ENCODE measurements at places on chromosomes 2 and 18.
A peak's percentile ranks its signal among the peaks of the same experiment; 100 is the strongest.

DNA sequence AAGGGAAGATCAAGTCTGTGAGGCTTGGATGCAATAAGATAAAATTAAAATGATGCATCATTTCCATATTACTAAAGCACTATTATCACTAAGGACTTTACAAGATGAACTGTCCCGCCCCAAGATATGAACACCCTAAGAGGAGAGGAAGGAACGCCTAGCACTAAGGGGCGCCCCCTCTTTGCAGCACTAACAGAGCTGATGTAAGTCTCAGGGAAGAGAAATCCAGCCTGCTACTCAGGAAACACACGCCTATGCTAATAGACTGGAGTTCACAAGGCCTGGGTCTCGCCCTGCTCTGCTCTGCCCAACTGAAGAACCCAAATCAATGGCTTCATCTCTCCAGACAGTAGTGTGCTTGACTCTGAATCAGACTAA lies 6.1 kb downstream of the INO80C start:
- no peak for DNase-seq

- no peak for DNase-seq
Observed at GRCh38 chr2:152376968-152377367, 42.0 kb downstream of the FMNL2 start.

- DNase-seq = no peak
Observed at GRCh38 chr2:113072584-113072983, 4.8 kb downstream of the IL1F10 start.

- peak; percentile 26 for DNase-seq
Observed at GRCh38 chr2:60549238-60549927, 4.1 kb downstream of the BCL11A start.

DNA sequence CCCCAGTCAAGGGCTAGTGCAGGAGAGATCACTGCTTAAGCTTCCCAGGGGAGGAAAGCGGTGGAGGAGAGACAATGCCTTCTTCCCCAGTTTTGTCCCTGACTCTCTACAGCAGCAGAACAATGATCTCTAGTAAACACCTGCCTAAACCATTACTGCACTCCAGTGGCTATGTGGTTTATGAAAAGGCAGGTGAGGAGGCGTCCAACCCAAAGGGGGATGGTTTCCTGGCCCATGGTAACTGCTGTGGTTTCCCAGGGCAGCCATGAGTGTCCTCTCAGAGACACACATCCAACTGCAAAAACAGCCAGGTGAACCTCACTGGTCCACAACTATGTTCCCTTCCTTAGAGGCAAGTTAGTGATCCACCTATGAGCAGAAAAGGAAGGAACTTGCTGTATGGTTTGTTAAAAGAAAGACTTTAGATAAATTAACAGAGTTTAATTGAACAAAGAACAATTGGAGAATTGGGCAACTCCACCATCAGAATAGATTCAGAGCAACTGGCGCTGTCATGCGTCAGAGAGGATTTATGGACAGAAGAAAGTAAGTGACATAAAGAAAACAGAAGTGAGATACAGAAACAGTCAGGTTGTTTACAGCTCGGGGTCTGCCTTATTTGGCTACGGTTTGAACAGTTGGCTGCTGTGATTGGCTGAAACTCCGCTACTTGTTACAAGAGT lies 4.8 kb upstream of the TTC39C start:
- DNase-seq = no peak

- no peak for DNase-seq
Observed at GRCh38 chr18:38961880-38962279, 1396.3 kb upstream of the CELF4 start.

DNA sequence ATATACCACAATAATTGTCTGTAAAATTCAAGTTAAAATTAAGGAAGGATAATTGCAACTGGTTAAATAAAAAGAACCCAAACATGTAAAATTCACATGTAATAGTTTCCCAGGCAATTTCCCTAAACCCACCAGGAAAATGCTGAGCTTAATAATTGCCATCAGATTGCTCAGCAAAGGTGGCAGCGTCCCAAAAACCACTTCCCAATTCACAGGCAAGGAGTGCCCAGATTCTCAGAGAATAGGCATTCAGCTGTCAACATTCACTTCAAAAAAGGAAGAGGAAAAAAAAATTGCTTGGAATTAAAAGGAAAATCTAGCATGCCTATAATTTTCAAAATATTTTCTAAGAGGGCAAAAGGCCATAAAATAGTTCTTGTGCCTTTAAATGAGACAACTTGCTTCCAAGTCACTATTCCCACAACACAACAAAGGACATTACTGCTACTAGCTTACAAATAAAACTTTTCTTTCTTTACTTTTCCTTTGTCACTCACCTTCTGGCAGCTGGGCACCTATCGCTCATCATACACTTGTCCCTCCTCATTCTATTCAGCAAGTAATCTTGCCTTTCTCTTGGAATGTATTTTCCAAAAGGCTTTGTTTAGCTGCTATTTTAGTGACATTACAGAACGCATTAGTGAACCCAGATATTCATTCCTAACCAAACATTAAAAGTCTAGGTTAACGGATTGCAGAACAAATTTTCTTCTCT lies 15.2 kb downstream of the SRBD1 start:
- no peak for DNase-seq

GRCh38 chr2:219766658-219767057 lies 139.2 kb downstream of the SLC4A3 start:
- DNase-seq = no peak

- no peak for DNase-seq
Observed at GRCh38 chr2:132860220-132860619, 190.2 kb upstream of the LYPD1 start.

GRCh38 chr2:140975237-140975636 lies 1155.6 kb downstream of the LRP1B start:
- DNase-seq = no peak

GRCh38 chr2:8803658-8804379 lies 33.6 kb downstream of the KIDINS220 start:
- peak; percentile 36 for DNase-seq

GRCh38 chr2:27320958-27321543 lies 1.8 kb downstream of the MPV17 start:
- DNase-seq = no peak

- DNase-seq = no peak
Observed at GRCh38 chr2:200743042-200743676, 68.6 kb upstream of the BZW1 start.

- DNase-seq = no peak
Observed at GRCh38 chr18:374721-375168, 106.9 kb upstream of the THOC1 start.

GRCh38 chr2:148102641-148103040 lies 81.8 kb downstream of the MBD5 start:
- no peak for DNase-seq

- no peak for DNase-seq
Observed at GRCh38 chr2:31324016-31324633, 90.2 kb downstream of the EHD3 start.

DNA sequence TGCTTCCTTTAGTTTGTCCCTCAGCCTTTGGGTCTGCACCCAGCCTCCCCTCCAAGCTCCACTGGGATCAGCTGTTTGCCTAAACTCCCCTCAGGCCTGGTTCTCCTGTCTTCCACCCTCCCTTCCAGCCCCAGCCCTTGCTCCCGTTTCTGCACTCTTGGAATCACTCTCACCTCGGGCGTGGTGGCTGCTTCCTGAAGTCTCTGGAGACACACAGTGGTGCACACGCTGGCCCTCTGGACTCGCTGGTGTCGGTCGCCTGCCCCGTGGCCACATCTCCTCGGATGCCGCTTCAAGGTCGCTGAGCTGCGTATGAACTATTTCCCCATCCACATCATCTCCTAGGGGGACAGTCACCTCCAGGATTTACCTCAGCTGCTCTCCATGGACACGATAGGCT lies 46.3 kb downstream of the PSMG2 start:
- DNase-seq = no peak

- DNase-seq = no peak
Observed at GRCh38 chr18:78406743-78407465, 572.7 kb upstream of the SALL3 start.

- no peak for DNase-seq
Observed at GRCh38 chr2:159683817-159684216, 28.5 kb upstream of the MARCHF7 start.

DNA sequence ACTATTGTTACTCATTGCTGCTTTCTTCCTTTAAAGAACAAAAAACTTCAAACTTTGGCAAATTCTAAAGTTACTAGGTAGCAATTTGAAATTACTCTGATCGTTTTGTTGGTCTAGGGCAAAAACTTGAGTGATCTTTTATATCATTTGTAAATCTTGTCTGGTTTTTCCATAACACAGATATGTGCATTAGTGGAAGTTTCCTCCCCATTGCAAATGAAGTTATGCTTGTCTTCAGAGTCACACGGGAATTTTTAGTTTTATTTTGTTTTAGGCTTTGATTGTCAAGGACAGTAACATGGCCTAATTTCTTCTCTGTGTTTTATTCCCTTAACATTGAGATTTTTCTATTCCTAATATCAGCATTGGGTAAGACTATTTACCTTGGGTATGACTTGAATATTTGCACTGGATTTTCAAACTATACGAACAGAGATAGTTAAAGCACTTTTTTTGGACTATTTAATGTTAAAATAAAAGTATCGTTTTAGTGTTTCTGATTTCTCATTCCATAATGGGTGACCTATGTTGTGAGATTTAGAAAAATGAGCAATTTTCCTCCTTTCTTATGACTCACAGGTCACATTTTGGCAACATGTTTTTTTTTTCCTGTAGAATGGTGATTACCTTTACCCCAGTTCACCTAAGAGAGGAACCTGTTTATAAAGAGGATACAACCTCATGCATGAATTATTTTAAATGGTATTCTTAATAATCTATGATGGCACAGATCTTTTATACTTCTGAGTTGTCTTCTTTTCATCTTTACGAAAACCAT lies 65.0 kb downstream of the BABAM2 start:
- DNase-seq = no peak

DNA sequence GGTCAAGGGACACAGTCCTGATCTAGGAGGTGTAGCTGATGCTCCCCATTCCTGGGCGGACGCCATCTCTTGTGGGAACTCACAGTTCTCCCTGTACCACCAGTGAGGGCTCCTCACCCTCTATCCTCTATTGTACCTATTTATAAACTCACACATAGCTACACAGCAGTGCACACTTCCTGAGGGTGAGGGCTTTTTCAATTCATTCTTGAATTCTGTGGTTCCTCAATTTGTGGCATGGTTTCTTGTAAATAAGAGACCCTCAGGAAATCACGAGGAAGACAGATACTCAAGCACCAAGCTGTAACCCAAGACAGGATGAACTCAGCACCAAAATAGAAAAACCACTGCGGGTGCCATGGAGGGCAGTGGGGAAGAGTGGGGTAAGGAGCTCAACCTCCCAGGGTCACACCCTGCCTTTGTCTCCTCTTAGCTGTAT lies 245.9 kb upstream of the PXDN start:
- no peak for DNase-seq

DNA sequence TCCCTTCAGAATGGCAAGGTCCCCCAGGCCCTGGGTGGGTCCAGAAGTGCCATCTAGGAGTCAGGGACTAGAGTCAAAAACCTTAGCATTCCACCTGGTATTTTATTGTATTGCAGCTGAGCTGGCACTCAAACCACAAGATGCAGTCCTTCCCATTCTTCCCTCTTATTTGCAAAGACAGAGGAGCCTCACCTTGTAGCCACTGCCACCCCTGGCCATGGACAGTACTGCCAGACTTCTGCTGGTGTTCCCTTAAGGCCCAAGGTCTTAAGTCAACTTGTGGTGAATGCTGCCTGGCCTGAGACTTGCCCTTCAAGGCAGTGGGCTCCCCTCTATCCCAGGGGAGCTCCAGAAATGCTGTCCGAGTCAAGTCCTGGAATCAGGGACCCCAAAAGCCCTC lies 6.9 kb downstream of the UGT1A10 start:
- no peak for DNase-seq

DNA sequence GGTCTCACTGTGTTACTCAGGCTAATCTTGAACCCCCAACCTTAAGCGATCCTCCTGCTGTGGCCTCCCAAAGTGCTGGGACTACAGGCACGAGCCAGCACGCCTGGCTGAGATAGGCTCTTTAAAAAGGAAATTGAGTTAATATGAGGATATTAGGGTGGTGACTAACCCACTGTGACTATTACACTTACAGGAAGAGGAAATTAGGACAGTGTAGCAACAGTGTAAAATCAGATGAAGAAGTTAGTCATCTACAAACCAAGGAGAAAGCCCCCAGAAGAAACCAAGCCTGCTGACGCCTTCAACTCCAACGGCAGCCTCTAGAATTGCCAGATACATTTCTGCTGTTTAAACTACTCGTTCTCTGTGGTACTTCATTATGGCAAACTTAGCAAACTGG lies 711.9 kb downstream of the SUCLG1 start:
- DNase-seq = no peak

DNA sequence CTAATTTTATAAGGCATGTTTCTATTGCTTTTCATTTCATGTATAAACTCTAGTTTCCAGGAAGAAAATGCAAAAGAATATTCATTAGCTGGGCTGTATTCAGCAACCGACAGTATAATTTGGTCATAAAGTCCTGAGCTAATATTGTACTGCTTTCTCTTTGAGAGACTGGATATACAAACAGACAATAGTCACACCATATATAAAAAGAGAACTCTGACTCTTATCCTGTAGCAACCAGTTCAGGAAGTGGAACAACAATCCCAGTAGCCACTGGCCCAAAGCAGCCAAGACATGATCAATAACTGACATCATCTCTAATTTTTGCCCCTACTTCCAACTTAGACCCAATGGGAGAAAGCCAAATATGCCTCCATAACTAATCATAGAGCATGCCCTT lies 160.8 kb downstream of the FSIP2 start:
- no peak for DNase-seq

DNA sequence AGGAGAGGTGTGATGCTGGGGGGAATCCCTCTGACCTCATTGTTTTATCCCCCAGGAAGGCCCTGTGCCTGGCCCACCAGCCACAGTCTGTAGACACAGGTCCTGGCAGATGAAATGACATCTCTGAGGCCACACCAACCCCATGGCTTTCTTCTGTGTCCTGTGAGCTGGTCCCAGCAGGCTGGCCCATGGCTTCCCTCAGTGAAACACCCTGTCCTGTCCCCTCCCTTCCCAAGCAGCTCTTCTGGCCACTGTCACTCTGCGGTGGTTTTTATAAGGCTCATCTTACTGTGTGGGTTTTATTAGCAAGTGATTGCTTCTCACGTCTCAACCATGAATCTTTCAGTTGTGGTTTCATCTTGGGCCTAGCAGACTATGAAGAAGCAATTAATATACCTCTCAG lies 102.8 kb upstream of the STPG4 start:
- no peak for DNase-seq

DNA sequence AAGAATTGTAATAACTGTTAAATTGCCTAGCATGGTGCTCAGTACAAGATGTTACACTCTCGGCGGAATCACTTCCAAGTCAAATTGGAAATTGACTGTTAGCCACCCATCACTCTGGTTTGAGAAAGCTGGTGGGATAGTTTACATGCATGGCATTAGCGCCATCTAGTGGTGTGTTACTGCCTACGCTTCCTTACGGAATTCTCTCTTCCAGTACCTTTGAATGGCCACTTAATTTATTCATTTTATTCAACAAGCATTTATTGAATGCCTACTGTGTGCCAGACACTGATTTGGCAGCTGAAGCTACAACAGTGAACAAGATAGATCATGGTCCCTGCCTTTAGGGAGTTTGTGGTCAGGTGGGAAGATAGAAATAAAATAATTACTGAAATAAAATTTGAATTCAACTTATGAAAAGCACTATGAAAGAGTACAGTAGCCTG lies 171.2 kb downstream of the TMEM247 start:
- DNase-seq = peak; percentile 62

Measured in stimulated activated naive CD8-positive, alpha-beta T cell treated with anti-CD3 and anti-CD28 coated beads, Interleukin-15, Interleukin-2, amounts not matched to agents 100 U/mL and 50 U/mL, for 24 hours (primary cell).